ENCODE measurements at places on chromosomes 1 and 21.

GRCh38 chr21:45393021-45393420, 11.9 kb upstream of the COL18A1 start:
- no peak for DNase-seq

- DNase-seq = peak; percentile 89
Observed at GRCh38 chr21:14523234-14523633, 22.9 kb downstream of the SAMSN1 start.

DNA sequence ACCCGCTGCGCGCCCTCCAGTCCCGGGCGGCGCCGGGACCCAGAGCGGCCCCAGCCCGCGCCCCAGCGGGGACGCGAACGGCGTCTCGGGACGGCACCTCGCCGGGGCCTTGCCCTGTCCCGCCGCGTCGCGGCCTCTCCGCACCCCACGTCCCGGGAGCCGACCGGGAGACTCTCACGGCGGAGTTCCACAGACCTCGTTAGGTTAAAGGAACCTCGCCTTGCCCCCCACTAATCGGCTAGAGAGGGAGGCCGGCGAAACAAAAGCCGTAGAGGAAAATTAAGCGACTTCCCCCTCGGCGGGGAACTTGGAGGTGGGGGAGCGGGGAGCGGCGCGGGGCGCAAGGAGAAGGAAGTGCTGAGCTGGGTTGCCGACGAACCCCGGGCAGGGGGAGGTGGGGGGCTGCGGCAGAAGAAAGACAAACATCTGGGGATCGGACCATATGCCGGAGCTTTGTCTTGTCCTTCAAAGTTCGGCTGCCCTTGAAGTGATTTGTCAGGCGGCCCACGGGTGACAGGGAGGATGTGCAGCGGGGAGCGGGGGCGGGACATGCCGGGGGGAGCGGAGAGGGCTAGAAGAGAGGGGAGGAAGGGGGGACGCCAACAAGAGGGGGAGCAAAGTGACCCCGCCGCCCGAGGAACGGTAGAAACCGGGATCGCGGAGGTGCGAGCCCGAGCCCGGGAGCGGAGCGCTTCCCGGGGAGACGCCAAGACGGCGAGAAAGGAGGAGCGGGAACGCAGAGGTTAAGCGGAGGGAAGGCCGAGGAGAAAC, 120.0 kb upstream of the RRP15 start:
- no peak for DNase-seq

- no peak for DNase-seq
Observed at GRCh38 chr1:15667362-15667761, 16.8 kb upstream of the PLEKHM2 start.

DNA sequence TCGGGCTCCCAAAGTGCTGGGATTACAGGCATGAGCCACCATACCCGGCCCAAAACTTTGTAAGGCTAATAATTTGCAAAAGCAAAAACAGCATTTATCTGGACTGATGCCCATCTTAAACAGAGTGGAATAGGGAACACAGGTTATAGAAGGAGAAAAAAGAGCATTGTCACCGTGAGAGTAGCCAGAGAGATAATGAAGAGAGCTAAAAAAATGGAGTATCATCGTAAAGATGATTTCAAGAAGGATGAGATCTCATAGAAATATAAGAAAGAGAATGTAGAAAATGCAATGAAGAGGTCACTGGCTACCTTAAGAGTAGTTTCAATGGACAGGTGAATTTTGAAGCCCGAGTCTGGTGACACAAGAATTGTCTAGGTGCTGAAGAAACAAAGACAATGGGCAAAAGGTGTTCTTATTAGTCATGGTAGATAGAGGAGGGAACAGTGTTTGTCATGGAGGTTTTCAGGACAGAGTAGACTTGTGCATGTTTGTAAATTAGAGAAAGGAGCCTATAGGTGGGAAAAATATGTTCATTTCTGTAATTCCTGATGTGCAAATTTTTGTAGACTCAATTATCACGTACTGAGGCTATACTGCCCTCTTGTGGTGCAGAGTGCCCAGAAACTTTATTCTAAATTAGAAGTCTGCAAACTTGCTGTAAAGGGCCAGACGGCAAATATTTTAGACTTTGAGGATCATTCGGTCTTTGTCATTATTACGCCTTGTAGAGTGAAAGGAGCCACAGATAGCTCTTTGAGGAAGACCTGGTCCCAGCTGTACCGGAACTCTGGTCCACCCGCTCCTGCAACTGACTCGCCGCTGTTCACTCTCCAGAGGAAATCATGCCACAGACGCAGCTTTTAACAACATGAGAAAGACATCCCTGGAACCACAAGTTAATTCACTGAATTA, 8.1 kb upstream of the TMEM183A start:
- DNase-seq = peak; percentile 67

- DNase-seq = no peak
Observed at GRCh38 chr1:70318191-70318590, 36.3 kb downstream of the ANKRD13C start.

GRCh38 chr1:19322481-19322880, 10.4 kb downstream of the SLC66A1 start:
- no peak for DNase-seq

DNA sequence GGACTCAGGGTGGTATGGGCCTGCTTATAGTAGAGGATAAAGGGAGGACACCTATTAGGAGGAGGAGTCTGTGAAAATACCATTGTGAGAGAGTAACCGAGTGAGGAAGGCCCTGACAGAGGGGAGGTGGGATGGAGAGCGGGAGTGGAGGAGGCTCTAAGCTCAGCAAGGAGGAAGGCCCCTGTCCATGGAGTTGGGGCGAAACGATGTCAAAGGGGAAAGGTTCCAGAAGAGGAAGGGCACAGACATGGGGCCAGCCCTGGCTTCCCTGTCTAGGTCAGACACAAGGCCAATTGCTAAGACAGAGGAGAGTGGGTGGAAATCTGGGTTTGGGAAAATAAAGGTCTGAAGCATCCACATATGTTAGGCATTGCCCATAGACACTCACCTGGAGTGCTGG, 44.2 kb downstream of the ELK4 start:
- DNase-seq = no peak

DNA sequence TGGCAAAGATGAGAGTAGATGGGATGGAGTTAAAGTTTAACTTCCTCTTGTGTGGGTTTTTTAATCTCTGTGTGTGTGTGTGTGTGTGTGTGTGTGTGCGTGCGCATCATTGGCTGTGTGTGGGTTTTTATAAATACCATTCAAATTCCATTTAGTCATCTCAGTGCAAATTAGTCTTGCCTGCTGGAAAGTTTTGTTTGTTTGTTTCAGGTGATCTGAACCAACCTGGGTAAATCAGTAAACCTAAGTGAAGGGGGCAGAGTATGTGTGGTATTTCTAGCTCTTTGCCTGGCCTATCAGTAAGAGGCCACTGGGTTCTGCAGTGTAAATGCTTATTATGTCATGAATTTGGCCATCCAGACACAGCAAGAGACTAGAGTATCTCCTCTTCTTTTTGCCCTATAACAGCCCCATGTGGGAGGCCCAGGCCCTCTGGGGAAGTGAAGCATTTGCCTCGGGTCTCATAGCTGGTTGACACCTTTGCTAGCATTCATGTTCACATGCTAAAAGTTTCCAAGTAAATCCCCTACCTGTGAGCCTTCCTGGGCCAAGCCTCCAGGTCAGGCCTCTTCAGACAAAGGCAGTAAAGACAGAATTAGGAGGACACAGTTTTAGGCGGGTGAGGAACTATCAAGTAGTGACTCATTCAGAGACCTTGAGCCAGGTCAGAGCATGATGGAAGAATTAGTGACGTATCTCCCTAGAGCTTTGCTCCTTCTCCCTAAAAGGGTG, 14.7 kb downstream of the INTS3 start:
- no peak for DNase-seq

DNA sequence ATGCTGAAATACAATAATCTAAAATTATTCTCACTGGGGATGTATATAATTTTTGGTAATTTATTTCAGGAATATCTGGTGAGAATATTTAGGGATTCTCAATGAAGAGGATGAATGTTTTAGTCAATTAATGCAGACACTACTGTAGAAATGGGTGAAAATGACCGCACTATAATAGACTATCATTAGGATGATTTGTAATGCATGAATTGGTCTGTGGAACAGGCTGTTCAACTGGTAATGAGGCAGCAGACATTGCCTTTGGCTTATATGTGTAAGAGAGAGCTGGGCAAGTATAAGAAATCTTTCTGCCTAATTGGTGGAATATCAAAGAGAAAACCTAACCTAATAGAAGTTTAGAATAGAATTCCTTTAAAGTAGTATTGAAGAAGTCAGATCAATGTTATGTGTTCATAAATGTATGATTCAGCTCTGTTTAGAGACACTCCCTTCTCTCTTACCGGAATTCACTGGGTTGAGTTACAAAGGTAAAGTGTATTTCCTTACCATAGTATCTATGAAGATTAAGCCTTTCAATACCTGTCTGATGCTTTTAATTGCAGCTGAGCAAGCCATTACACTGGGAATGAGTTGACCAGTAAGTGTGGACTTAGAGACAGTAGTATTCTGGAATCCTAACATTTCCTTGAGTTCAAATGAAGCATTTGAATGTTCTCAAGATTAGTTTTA, 274.5 kb downstream of the S1PR1 start:
- DNase-seq = no peak

GRCh38 chr1:225693085-225693696, 40.3 kb upstream of the ENAH start:
- DNase-seq = no peak

DNA sequence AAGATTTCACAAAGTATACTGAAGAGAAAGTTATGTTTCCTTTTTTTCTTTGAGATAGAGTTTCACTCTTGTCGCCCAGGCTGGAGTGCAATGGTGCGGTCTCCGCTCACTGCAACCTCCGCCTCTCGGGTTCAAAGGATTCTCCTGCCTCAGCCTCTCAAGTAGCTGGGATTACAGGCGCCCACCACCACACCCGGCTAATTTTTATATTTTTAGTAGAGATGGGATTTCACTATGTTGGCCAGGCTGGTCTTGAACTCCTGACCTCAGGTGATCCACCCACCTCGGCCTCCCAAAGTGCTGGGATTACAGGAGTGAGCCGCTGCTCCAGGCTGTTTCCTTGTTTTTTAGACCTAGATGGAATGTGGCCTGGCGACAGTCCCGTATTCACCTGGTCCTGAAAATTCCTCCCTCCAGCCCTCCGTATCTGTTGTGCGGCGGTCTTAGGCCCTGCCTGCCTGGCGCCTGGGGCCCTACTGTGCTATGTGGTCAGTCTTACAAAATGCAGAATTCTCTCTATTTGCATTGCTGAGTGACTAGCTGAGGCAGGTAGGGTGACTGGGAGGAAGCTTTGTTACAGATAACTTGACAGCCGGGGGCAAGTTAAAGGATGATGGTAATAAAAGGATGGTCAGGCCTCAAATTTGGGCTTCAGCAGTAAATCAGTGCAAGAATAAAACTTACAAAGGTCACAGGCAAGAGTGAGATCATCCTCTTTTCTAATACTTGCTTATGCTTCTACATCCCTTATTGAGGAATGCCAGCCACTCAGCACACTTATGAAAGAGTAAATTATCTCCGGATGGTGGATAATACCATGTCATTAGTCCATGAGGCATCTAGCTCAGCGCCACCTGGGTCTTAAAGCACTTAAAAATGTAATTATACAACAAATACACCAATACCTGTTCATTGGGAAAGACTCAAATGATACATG, 30.3 kb downstream of the PARK7 start:
- DNase-seq = no peak

- no peak for DNase-seq
Observed at GRCh38 chr1:92820551-92820950, 11.3 kb upstream of the RPL5 start.

DNA sequence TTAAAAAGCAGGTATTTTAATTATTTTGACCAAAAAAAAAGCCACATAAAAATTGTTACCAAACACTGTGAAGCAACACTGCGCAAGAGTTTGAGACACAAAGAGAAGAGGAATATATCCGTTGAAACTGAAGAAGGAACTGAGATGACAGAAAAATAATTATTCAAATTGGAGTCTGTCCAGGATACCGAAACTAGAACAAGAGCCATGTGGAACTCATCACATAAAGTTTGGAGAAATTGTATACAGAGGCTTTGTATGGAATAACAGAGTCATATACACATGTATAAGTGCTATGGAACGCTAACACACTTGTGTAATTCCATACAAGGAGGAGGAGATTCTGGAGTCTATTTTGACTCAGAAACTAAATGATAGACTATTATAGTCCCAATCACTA, 675.1 kb upstream of the ADGRL2 start:
- DNase-seq = no peak

GRCh38 chr1:117838911-117839310, 90.5 kb downstream of the GDAP2 start:
- DNase-seq = no peak

- DNase-seq = no peak
Observed at GRCh38 chr1:5119366-5120234, 465.2 kb downstream of the AJAP1 start.

DNA sequence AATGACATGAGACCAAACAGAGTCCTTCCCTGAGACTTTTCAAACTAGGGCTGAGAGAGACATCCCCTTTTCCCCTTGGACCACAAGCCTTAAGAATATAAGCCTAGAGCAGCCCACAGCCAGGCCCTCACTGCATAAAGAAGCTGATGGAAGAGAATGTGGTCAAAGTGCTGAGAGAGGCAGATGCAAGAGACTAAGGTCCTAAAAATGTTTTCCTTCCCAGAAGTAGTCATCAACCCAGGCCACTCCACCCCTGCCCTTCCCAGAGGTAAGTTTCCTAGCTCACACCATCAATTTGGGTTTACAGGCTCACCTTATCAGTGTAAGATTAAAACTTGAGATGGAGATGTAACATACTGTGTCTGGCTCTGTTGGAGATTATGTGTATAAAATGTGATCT, 58.2 kb downstream of the BCAR3 start:
- DNase-seq = no peak

DNA sequence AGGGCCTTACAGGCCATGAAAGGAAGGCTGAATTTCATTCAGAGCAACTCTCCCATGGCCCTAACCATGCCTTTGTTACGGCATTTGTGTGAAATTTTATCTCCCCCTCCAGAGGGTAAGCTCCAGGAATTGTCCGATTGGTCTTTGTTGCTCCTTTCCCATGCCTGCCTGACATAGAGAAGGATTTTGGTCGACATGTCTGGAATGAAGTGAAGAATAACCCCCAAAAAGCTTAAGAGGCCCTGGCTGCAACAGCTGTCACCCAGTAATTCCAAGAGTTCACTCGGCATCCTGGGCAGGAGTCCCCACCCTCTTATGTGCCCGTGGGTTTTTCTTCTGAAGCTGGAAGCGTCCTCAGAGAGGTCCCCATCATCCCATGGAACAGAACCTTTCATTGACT, 20.6 kb downstream of the CDA start:
- no peak for DNase-seq

- DNase-seq = no peak
Observed at GRCh38 chr1:222914861-222915632, 100.2 kb downstream of the DISP1 start.

GRCh38 chr1:158076441-158076840, 83.0 kb downstream of the KIRREL1 start:
- no peak for DNase-seq

- no peak for DNase-seq
Observed at GRCh38 chr1:163706915-163707314, 385.2 kb downstream of the NUF2 start.

DNA sequence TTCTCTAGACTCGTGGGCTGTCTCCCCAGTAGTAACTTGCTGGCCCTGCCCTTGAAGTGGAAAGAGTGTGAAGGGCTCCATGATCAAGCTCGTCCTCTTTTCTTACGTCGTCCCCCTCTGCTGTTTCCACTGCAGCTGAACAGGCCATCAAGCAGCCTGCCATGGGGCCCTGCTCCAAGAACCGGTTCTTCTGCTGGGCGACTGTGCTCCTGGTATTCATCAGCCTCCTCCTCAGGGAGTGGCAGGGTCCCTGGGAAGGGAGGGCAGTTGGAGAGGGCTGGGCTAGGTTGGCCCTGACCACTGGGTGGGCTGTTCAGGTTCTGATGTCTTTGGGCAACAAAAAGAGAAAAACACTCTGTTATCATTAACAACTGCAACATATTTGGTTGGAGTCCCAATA, 151.5 kb downstream of the FCRL5 start:
- no peak for DNase-seq

GRCh38 chr1:118827636-118828035, 160.5 kb downstream of the TBX15 start:
- no peak for DNase-seq

Data from activated CD4-positive, alpha-beta T cell treated with anti-CD3 and anti-CD28 coated beads, Interleukin-10, Interleukin-2, amounts not matched to agents 100 ng/mL and 50 ng/mL, durations not matched to agents 16 hours and 8 hours (primary cell).